ENCODE measurements at places on chromosomes 7 and 10.

- DNase-seq: no peak
These were observed 37.9 kb upstream of the TMEM140 start for GRCh38 chr7:135109976-135110375.

- peak; percentile 33 for DNase-seq
These were observed at the start of gene PTPN12 for GRCh38 chr7:77537136-77537777. Gene PTPN12, plus strand, starts transcription at chr7:77537295. Its CDS starts 252 bp downstream, at chr7:77537547.

- no peak for DNase-seq
These were observed 8.6 kb downstream of the CALN1 start for GRCh38 chr7:72403458-72404076.

DNA sequence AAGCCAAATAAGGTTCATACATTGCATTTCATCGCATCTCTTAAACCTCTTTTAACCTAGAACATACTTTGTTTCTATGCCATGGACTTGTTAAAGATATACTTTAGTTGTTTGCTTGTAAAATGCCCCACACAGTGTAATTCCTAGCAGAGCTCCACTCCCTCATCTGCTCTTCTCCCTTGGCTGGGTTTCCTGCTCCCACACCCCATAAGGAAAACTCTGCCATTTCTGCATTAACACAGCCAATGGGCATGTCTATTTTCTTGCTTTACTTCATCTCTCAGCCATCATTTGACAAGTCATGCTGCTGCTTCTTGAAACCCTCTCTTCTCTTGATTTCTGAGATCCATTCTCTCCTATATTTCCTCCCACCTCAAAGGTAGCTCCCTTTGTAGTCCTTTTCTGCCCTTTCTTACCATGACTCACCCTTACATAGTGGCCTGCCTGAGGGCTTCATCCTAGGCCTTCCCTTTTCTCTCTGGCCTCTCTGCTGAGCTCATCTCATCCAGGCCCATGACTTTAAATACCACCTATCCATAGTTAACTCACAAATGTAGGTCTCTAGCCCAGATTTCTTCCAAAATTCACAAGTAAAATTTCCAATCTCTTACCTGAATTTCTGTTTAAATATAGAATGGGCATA is 471.4 kb downstream of the ADRA2A start:
- no peak for DNase-seq

GRCh38 chr7:103547451-103548284 is 101.7 kb upstream of the SLC26A5 start:
- no peak for DNase-seq

GRCh38 chr10:112526906-112527305 is 79.9 kb downstream of the VTI1A start:
- no peak for DNase-seq

DNA sequence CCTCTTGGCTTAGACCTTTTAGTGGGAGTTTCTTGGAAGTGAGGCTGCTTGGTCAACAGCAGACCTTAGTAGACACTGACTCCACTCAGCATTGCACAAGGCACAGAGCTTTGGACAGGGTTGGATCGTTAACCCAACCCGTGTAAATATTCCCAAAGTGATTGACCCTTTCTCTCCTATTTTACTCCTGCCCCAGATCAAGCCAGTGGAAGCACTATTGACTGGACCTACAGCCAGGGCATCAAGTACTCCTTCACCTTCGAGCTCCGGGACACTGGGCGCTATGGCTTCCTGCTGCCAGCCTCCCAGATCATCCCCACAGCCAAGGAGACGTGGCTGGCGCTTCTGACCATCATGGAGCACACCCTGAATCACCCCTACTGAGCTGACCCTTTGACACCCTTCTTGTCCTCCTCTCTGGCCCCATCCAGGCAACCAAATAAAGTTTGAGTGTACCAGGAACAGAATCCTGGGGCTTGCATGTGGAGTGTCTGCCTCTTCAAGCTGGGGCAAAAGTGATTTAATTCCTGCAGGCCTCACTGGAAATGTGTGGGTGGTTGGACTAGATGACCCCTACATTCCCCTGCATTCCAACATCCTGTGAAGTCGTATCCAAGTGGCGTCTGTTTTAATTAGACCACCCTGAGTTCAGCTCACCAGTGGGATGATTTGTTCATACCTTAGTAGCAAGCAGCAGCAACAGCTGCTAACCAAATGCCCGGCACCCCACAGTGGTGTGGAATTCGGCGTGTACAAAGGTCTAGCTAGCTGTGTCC is 7.5 kb downstream of the CPA1 start:
- no peak for DNase-seq

DNA sequence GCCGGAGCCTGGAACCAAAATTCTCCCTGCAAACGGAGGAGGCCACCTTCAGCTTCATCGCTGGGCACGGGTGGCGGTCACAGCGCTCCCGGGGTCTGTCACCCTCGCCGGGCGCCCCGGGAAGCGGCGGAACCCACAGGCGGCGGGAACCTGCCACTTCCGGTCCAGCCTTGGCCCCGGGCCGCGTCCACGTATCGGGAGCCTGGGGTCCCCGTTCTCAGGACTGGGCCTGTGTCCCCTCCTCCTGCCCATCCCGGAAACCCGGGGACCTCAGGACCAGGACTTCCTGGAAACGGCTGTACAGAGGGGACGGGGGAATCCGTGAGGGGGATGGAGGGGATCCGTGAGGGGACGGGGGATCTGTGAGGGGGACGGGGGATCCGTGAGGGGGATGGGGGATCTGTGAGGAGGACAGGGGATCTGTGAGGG is 25.4 kb downstream of the PDGFA start:
- no peak for DNase-seq

- no peak for DNase-seq
These were observed 108.0 kb downstream of the MKI67 start for GRCh38 chr10:128018236-128018635.

- DNase-seq: no peak
These were observed 52.8 kb upstream of the FIGNL1 start for GRCh38 chr7:50502947-50503346.

DNA sequence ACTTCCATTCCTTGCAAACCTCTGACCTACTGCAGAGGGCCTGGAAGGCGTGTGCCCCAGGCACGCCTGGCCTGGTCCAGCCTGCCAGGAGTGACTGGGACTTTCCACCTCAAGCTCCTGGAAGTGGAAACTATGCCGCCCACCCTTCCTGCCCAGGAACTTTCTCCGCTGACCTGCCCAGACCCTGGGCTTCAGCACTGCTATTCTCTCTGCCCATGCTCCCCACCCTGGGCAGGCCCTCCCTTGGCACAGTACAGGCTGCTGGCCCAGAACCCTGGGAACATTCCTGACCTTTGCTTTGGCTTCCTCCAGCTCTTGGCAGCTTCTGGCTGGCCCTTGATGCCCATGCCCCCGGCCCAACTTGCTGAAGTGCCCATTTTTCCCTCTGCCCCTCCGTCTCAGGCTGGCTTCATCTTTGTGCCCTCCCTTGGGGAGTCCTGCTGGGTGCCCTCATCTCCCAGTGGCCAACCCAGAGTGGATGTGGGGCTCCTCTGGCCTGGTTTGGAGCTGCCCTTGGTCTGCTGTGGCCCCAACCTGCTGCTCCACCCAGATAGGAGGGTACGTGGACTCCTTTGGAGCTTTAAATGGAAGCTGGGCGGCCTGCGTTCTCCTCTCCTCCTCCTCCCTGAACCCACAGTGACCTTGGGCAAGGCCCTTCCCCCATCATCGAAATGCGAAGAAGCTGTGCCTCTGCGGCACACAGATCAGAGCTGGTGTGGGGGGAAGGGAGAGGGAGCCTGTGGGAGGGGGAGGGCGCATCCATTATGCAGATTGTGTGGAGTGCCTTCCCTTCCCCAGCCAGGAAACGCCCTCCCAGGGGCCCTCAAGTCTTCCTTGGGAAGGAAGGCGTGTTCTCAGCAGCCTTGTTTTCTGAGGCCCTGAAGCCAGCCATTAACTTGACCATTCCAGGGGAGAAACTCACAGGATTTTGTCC is 3.4 kb downstream of the MMRN2 start:
- DNase-seq: no peak

DNA sequence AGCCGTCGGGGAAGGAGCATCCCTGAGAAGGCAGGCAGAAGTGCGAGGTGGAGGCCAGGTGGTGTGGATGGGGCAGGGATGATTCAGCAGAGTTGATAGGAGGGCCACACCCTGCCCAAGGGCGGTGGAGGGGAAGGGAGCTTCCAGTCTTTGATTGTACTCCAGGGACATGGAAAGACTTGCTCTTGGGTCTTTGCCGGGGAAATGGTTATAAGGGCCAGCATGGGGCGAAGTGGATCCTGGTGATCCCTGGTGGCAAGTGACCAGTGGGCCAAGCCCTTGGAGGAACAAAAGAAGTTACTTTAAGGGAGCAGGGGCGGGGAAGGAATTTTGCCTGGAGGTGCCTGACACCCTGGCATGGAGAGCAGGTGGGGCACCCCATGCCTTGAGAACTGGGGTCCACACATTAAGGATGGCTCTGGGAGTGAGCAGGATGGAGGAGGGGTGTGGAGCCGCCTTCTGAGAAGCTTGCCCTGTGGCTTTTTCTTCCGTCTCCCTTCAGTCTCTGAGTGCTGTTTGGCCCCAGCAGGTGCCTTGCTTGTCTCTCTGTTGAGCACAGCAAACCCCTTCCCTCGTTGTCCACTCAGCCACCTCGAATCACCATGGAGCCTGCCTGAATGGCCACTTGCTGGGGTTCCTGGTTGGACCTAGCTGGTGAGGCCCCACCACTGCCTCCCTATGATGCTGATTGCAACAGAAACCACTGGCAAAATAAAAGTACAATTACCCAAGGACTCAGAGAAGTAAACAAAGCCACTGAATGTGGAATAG is 83.9 kb downstream of the RAMP3 start:
- DNase-seq: no peak

DNA sequence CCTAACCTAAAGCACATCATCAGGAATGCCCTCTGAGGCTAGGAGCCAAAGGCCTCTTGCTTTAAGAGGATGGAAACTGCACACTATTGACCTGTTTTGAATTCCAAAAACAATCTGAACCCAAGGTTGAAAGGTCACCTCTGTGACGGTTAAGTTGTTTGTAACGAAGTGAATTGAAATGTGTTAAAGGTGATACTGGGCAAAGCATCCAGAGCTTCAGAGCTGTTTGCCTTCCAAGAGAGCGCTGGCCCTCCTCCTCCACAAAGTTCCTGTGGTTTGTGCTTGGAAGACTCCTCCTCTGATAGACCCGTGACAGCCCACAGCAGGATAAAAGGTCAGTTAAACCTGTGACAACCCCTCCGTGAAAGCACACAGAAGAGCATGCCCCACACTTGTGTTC is 133.7 kb upstream of the CTTNBP2 start:
- DNase-seq: no peak

- DNase-seq: no peak
These were observed 502.4 kb downstream of the GRID1 start for GRCh38 chr10:85864173-85864549.

- DNase-seq: no peak
These were observed 136.0 kb upstream of the KAT6B start for GRCh38 chr10:74690393-74690792.

GRCh38 chr10:34996843-34997242 is 93.3 kb downstream of the CUL2 start:
- DNase-seq: no peak

GRCh38 chr7:29363636-29364425 is 169.3 kb downstream of the CHN2 start:
- DNase-seq: no peak

All from stimulated activated CD4-positive, alpha-beta T cell treated with anti-CD3 and anti-CD28 coated beads, Interleukin-1b, Interleukin-23, amount 100 ng/mL, for 4 hours (primary cell).